ENCODE measurements at places on chromosomes 7 and 10. TPM values are rescaled to one million over a fixed set of nuclear protein-coding genes. Genes with fewer than 3 reads are reported as not detected.

SPDYE1 gene
- total RNA-seq = not detected

GRCh38 chr10:128879441-128880140 is 587.5 kb upstream of the MGMT start:
- no peak for DNase-seq

DNA sequence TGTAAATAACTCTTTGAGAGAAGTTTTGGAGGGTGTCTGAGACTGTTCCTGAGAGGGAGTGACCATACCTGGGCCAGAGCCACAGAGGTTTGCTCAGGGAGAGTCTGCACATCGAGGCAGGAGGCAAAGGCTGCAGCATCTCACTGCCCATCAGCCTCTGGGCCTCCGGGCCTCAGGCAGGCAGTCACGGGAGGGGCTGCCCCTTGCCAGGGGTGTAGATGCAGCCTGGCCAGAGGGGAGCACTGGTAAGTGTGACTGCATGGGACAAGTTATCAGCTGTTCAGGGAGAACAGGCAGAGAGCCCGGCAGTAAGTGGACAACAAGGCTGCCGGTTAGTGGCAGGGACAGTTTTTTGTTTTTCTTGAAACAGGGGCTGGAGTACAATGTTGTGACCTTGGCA is 55.9 kb downstream of the ZNF467 start:
- no peak for DNase-seq

GRCh38 chr10:23469596-23470237 is 30.8 kb downstream of the OTUD1 start:
- no peak for DNase-seq

DNA sequence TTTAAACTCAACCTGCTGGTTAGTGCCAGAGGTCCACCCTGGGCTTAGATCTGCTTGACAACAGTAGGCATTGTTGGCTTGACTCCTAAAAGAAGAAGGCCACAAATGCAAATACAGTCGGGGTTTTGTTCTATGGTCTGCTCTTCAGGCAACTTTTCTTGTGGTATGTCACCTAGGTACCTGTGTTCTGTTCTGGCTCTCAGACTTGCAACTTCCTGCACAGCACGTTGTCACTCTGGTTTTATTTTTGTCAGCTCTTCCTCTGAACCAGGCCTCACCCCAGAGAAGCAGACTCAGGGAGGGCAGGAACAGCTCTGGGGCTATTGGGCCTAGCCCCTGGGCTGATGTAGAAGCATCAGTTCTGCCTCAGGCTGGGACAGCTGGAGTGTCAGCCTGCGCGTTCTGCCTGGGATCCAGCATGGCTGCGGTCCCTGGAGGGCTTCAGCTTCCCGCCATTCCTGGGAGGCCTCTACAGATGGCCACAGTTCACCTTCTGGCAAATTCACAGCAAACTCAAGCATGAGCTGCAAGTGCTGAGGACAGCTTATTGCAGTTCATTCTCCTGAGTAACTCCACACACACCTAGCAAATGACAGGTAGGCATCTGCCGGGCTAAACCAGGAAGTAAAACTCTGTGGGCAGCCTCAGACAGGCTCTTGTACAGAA is 11.0 kb upstream of the PDCD4 start:
- DNase-seq = no peak

DNA sequence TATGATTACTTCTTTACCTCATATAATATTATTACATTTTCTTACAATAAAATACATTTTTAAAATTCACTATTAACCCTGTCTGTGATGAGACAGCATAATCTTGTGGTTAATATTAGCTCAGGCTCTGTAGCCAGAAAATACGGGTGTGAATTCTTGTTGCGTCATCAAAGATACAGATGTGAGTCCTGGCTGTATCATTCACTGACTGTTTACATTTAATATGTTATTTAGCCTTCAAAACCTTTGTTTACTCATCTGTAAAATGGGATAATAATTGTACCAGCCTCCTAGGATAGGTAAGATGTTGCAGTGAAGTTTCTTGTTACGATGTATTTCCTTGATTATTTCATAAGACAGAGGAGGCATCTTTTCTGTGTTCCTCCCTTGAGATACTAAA is 184.7 kb upstream of the PRPS1L1 start:
- DNase-seq = no peak

All from mammary epithelial cell (primary cell).